ENCODE measurements at places on chromosomes 3 and 15.

GRCh38 chr3:173920386-173920785, 522.8 kb downstream of the NLGN1 start:
- DNase-seq, result no peak

- DNase-seq, result no peak
Measured at GRCh38 chr3:65029130-65029529, 341.3 kb upstream of the ADAMTS9 start.

- DNase-seq, result no peak
Measured at GRCh38 chr3:127339928-127340861, 52.3 kb upstream of the PRR20G start.

DNA sequence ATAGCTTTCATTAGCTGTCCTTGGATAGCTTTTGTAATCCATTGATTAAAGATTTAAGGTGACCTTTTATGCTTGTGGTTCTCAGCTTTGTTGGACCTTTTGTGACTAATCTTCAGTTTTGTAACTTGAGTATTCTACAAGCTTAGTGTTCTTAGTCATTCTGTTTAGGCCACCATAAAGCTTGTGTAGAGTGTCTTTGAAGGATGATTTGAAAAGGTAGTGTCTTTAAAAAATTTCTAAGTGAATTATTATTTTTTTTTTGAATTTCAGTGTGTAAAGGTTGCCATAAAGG, 7.5 kb downstream of the MORF4L1 start:
- no peak for DNase-seq

GRCh38 chr3:29240248-29240647, 40.6 kb upstream of the RBMS3 start:
- peak; percentile 5 for DNase-seq

DNA sequence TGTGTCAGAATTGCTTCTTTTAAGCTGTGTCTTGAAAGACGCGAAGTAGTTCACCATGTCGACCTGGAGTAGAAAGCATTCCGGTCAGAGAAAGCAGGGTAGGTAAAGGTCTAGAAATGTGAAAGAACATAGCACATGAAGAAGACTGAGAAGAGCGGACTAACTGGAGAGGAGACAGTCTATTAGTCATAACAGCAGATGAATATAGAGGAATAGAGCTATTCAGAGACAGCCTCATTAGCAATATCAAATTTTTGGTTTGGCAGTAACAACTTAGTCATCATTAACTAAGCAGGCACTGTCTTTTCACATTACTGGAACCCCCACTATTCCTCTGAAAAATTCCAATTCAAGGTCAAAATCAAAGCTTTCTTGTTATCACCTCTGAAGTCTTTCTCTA, 678.8 kb downstream of the DIPK2A start:
- no peak for DNase-seq

GRCh38 chr15:99182791-99183190, 66.6 kb downstream of the TTC23 start:
- DNase-seq, result no peak

GRCh38 chr3:45933591-45933990, 9.7 kb upstream of the CXCR6 start:
- DNase-seq, result no peak

- no peak for DNase-seq
Measured at GRCh38 chr3:66224220-66224619, 3.4 kb downstream of the SLC25A26 start.

DNA sequence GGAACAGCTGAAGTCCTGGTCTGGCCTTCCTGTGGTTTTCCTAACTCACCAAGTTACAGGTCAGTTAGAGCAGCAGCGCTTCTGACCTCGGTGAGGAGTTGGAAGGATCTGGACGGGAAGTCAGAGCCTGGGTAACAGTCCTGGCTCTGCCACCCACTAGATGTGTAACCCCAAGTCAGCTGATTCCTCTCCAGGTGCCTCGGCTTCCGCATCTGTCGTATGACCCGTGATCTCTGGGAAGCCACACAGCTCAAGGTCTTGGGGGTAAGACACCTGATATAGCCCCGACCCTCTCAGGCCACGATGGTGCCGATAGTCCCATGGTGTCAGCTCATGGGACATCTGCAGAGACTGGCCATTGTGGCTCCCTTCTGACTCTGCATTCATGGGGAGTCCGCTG, 8.3 kb upstream of the PIGZ start:
- DNase-seq, result no peak

GRCh38 chr3:175851541-175851940, 992.4 kb downstream of the NAALADL2 start:
- no peak for DNase-seq

- DNase-seq, result peak; percentile 59
Measured at GRCh38 chr3:28915741-28916500, 364.9 kb upstream of the RBMS3 start.

- DNase-seq, result no peak
Measured at GRCh38 chr15:47291767-47292166, 425.5 kb upstream of the SEMA6D start.

DNA sequence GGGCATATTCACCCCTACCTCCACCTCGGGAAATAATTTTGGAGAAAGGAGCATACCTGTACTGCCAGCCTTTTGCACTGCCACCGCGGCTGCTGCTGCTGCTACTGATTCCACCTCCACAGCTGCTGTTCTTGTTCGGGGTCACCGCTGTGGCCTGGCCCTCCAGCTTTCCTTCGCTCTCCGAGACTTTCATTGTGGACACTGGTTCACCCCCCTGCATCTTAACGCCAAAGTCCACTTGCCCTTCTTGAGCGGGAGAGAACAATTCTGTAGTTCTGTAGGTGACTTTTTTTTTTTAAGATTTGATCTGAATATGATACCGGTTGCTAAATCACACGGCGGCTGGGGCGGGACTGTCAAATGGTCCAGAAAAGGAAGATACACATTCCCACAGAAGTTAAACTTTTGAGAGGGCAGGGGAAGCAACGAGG, 701 bp downstream of the OSBPL11 start:
- peak; percentile 11 for DNase-seq

GRCh38 chr3:110521019-110521418, 550.6 kb upstream of the NECTIN3 start:
- DNase-seq, result peak; percentile 1

DNA sequence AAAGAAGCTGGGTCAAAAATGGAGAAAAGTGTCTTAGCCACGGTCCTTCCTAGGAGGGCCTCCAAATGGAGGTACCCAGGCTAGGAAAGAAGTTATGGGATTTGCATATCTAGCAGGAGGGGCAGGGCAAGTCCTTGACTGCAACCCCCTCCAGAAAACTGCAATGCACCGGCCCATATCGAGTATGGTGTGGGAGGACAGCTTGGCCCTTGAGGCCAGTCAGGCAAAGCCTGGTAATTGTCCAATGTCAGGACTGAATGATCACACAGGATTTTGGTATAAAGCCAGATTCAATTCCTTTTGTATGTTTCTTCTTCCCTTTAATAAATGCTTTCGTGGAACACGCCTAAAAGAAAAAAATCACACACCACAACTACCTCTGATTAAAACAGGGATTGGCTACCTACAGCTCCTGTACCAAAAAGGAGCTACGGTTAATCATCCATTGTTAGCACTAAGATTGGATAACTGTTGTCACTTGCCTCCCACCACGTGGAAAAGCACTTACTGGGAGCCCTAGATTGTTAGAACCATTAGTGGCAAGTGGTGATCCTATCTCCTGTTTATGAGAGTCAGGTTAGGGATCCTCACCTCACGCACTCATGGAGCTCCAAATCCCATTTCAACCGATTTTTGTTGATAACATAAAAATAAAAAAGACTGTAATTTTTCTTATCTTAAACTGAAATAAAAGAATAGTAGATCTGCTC, 1.2 kb downstream of the ZNF770 start:
- no peak for DNase-seq

DNA sequence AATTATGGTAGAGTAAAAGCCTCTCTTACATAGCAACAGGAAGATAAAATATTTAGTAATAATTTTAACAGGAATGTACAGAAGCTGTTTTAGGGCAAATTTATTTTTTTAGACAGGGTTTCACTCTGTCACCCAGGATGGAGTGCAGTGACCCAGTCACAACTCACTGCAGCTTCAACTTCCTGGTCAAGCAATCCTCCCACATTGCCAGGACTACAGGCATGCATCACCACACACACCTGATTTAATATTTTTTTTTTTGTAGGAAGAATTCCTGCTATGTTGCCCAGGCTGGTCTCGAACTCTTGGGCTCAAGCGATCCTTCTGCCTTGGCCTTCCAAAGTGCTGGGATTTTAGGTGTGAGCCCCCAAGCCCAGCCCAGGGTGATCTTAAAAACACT, 61.1 kb downstream of the PCCB start:
- DNase-seq, result no peak

DNA sequence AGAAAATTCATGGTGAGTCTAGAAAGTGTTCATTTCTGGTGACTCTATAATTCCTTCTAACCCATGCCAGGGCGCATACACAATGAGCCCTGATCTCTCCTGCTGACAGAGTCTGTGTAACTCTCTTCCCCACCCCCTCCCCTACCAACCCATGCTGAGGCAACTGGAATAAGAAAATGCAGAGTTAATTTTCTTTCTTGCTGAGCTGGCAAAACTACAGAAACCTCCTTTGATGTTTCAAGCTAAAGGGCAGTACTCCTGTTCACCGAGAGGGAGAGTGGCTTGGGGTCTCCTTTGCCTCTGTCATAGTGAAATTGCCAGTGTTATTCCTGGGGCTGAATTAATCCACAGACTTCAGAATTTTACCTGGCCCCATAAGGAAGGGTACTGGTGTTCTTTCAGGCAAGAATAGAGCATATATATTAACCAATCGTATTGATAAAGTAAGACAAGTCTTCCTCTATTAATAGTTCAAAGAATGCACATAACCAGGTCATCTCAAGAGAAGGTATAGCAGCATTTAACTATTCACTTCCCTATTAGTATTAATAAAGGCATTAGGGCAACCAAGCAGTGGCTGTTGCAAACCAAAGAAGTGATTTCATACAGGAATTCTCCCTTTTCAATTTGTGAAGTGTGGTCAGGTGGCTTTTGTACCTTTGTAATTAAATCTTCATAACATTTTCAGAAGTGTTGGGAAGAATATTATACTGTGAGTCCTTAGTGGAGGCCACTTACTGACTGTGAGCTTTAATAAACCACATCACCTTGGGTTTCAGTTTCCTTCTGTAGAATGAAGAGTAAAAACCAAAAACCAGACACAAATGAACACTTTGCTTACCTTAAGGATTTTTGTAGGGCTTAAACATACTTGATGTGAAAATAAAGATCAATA, 4.1 kb downstream of the GAP43 start:
- DNase-seq, result no peak

- DNase-seq, result peak; percentile 7
Measured at GRCh38 chr3:58422756-58423325, 10.8 kb downstream of the PDHB start.

- no peak for DNase-seq
Measured at GRCh38 chr15:67068710-67069400, 3.5 kb downstream of the SMAD3 start.

Data from A549 (cell line).